ENCODE measurements at places on chromosomes 1 and 21.
A peak's percentile ranks its signal among the peaks of the same experiment; 100 is the strongest.

GRCh38 chr1:44681905-44682882, 7.7 kb downstream of the ARMH1 start:
- no peak for DNase-seq

DNA sequence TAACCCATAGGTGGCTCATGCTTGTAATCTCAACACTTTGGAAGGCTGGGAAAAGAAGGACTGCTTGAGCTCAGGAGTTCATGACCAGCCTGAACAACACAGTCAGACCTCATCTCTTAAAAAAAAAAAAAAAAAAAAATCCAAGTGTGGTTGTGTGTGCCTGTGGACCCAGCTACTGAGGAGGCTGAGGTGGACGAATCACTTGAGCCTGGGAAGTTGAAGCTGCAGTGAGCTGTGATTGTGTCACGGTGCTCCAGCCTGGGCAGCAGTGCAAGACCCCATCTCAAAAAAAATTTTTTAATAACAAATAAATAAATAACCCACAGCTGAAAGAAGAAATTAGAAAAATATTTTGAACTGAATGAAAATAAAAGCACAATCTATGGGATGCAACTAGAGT, 13.8 kb downstream of the INTS7 start:
- no peak for DNase-seq

DNA sequence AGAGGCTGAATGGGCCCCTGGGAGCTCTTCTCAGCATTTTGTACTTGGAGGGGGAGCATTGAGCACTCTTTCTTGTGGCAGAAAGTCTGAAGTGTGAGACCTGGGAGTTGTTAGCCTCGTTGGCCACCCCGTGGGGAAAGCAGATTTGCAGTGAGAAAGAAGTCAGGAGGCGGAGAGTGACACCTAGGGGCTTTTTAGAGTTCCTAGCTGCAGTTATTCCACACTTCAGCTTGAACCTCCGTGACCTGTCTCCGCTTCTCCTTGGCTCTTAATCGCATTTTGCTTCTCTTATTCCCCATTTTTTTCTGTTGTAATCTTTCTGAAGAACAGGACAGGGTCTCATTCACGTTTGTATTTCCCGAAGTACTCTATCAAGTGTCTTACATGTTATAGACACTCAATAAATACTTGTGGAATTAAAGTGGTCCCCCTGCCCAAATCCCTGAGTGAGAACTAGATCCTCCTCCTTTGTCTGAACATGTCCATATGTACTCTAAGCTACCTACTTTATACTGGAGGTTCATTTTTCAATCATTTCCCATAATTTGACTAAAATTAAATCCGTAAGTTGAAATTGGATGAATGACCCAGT, 14.5 kb upstream of the C1orf141 start:
- DNase-seq: peak; percentile 87

- DNase-seq: no peak
Measured at GRCh38 chr1:223394242-223394641, 1.0 kb downstream of the CCDC185 start.

DNA sequence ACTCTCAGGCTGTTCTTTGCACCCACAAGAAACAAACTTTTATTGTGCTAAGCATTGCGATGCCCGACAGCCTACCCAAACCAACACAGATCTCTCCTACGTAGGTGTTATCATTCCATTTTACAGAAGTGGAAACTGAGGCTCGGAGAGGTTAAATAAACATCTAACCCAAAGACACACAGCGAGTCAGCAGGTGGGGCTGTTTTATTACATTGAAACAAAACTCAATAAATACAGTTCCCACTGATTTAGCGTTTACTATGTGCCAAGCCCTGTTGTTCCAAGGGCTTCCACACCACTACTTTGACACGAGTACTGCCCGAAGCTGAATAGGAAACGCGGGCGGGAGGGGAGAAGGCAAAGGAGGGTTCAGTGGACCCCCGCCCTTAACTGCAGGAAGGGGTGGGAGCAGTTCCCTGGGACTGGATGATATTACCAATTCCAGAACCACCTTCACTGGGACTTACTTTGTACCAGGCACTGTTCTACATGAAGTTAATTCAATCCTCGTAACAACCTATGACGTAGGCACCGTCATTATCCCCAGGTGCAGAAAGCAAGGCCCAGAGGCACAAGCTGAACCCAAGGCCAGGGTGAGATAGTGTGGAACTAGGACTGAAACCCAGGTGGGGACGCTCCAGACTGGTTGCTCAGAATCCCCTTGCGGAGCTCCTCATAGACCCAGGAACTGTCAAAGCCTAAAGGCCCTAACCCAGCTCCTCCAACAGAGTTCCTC, 19.3 kb upstream of the ALDH4A1 start:
- no peak for DNase-seq

DNA sequence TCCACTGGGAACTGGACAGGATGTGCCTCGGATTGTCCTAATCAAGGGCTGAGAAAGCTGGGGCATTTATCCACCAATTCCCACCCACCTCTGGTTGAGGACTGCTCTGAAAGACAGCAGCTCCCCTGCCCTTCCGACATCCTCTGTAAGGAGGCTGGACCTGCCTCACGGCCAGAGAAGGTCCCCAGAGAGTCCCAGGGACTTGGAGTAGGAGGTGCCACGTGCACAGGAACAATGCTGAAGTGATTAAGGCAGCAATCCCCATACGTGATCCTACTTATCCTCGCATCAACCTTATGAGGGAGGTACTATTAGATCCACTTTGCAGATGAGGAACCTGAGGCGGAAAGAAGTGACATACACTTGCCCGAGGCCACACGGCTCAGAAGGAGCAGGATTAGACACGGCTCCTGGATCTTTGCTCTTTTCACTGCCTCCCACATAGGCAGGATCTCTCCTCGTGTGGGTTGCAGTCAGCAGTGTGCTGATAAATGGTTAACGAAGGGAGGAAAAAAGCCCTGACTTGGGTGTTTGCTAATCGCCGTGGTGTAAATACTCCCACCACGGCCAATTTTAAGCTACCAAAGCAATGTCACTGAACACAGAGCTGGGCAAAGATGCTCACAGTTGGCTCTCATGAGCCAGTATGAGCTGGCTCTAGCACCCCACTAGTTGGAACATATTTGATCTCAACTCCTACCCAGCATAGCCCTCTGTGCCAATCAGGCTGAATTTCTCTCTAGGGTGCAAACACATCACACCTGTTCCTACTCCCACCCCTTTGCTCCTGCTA, 18.6 kb upstream of the LDLRAP1 start:
- DNase-seq: no peak

DNA sequence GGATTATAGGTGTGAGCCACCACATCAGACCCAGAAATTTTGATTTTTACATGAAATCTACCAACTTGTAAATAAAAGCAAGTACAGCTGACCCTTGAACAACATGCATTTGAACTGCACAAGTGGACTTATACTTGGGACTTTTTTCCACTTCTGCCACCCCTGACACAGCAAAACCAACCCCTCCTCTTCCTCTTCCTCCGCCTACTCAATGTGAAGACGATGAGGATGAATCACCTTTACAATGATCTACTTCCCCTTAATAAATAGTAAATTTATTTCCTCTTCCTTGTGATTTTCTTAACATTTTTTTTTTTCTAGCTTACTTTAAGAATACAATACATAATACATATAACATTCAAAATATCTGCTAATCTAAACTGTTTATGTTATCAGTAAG, 17.5 kb upstream of the YRDC start:
- DNase-seq: no peak

- DNase-seq: no peak
Measured at GRCh38 chr1:190679044-190679443, 201.4 kb upstream of the BRINP3 start.

DNA sequence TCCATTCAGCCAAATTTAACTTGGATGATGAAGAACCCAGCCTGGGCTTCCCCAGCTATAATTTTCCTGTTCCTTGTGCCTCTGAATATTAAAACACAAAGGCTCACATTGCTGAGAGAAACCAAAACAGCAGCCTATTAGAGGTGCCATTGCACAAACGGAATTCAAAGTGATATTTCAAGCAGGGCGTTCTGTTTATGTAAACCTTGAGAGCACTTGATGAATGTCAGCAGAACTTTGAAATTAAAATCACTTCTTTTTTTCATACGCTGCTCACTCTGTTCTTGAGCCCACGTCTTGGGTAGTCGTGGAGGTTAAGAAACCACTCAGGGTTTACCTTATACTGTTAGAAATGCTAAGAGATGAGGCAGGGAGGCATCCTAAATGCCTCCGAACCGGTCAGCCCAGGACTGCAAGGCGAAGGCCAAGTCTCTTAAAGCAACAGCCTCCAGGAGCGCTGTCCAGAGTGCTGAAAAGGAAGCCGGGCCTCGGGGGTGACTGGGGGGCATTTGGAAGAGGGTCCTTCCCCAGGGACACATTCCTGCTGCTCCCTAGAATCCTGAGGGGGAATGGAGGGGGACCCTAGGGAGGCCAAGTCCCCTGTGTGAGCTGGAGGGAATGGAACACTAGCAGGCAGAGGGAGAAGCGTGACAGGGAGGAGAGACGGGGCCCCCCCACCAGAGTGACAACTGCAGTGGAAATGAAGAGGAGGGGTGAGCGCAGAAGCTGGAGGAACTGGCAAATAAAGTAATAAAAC, 154.8 kb upstream of the VAMP3 start:
- DNase-seq: peak; percentile 18

- peak; percentile 57 for DNase-seq
Measured at GRCh38 chr1:1433804-1434130, 1.7 kb upstream of the VWA1 start.

DNA sequence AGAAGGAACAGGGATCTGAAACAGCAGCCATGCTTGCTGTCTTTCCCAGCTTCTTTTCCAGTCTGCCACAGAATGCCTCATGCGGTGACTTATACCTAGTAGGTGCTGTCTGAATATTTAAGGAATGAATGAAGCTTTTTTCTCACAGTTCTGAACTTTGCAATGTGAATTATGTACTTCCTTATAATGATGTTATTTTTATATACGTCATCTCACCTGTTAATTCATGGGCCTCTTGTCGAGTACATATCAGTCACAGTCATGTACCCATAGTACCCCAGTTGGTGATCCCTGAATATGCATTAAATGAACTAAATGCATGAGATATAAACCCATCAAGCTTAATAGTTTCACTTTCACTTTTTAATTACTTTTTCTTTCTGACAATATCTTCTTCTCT, 132.7 kb downstream of the NTNG1 start:
- no peak for DNase-seq

DNA sequence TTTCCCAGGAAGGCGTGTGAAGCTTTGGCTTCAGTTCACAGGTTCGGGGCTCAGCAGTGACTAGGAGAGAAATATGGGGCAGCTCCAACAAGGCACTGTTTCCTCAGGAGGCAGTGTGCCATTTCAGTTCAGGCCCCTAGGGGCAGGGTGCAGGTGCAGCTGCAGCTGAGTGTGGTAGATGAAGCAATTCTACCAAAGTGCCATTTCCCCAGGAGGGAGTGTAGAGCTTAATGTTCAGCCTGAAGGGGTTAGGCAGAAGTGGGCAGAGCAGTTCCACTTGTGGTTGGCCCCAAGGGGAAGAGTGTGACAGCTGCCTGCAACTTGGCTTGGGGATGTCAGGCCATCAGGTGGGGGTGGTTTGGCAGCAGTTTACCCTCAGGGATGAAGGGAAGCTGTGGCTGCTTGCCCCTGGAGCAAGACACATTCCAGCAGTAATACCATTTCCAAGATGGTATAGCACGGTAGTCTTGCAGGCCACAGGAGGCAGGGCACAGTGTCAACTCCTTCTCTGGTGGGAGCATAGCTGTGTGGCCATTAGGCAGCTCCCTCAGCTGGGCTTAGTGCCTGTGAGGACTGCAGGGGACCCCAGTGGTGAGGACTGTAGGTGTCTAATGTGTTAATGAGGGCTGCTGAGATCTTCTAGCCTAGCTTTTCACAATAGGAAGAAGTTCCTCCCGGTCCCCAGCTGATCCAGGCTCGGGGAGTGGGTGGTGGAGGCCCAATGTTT, 34.7 kb downstream of the RGSL1 start:
- no peak for DNase-seq

DNA sequence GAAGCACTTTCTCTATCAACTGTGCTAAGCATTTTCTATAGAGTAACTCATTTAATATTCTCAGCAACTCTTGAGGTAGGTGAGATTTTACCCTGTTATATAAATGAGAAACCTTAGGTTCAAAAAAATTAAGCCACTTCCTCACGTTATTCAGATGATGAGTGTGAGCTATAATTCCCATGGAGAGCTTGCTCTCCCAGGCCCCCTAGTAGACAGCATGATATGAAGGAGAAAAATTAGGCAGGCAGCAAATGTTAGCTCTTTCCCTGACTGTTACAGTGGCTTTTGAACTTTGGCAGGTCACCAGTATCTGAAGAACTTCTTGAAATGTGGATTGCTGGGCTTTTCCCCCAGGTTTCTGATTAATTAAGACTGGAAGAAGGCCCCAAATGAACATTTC, 753.1 kb downstream of the NCAM2 start:
- DNase-seq: no peak

DNA sequence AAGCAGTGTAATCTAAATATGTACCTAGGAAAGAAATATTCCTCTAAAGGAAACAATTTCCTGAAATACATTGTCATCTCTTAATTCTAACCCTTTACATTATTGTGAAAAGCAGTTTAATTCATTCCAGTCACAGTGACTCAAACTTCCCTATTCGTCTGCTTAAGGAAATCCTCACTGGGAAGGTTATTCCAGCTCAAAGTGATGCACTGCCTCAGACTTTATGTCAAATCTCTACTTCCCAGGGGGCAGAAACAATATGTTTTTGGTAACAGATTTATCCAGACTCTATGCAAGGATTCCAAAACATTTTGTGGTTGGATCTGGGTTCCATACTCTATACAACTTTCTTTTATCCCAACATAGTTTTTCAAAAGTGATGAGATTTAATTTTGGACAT, 145.2 kb downstream of the NTMT2 start:
- DNase-seq: no peak

DNA sequence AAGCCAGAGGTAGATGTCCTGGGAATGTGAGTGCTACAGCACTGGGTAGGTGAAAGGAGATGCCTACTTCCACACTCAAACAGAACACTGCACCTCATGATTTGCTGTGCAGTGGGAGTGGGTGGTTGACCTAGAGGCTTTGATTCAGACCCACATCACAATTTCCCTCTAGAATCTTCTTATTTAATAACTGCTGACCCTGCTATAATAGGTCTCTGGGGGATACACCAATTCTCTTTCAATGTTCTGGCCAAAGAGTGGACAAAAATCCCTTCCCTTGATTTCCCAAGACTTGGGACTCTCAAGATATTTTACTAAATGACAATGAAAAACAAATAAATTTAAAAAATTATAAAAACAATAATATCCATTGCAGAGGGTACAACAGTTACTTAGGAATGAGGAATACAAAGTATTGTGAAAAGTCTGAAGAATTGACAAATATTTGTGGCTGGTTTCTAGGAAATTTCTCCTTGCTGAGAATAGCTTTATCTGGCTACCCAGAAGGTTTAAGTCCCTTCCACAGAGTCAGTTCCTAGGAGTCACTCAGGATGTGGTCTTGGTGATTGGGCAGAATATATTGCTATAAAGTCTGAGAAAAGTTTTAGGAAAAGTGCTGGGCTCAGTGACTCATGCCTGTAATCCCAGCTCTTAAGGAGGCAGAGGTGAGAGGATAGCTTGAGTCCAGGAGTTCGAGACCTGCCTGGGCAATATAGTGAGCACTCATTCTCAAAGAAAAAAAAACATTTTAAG, 2.4 kb upstream of the FCGR2A start:
- DNase-seq: no peak

DNA sequence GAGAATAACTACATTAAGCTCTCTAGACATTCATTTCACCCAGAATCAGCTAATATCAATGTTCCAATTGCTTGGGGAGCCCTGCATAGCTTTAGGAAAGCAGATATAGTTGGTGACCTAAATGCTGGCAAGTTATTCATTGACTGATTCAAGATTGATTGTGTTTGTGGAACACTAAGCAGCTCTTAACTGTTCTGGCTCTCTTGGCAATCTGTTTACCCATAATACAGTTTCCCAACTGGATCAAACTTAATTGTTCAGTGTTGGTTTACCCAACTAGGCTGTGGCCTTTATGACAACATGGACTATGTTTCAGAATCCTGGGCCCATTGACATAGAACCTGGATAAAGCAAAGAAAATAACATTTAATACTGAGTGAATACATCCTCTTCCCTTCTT, 83.7 kb downstream of the NRDC start:
- DNase-seq: no peak
